Muscle of leg (tissue), 16 donors: ENCODE measurements at places on chromosomes 12 and 14. TPM values are rescaled to one million over a fixed set of nuclear protein-coding genes. Genes with fewer than 3 reads are reported as not detected.

The IPO8 gene
- total RNA-seq: 18.5 TPM

The CLEC4C gene
- not detected for total RNA-seq

The SPATA7 gene
- total RNA-seq: 13.3 TPM

The TC2N gene
- 7.6 TPM for total RNA-seq

The GPR68 gene
- total RNA-seq: 0.35 TPM

The JPH4 gene
- 0.53 TPM for total RNA-seq

The CDCA4 gene
- total RNA-seq: 15.6 TPM

The ASIC1 gene
- total RNA-seq: 3.5 TPM

The CPNE8 gene
- total RNA-seq: 11.7 TPM

The TPPP2 gene
- 0.44 TPM for total RNA-seq

The ZBTB1 gene
- total RNA-seq: 34.8 TPM

The KLHL33 gene
- 1.1 TPM for total RNA-seq
